Left renal cortex interstitium (tissue), 4 donors: ENCODE measurements at places on chromosomes 2 and 18.

GRCh38 chr2:114579542-114579941 is 137.1 kb downstream of the DPP10 start:
- DNase-seq = no peak

- DNase-seq = no peak
Measured at GRCh38 chr18:52409727-52410126, 69.7 kb downstream of the DCC start.

- DNase-seq = no peak
Measured at GRCh38 chr2:166550923-166551322, 56.9 kb upstream of the SCN7A start.

GRCh38 chr2:48398285-48399002 is 131.5 kb upstream of the STON1 start:
- no peak for DNase-seq

- peak; percentile 59 for DNase-seq
Measured at GRCh38 chr2:68250652-68251186, 1.6 kb downstream of the PPP3R1 start.

- no peak for DNase-seq
Measured at GRCh38 chr2:174756743-174757142, 7.5 kb downstream of the CHRNA1 start.

GRCh38 chr2:39981883-39982311 is 202.8 kb upstream of the THUMPD2 start:
- DNase-seq = no peak

GRCh38 chr18:73151086-73151485 is 283.3 kb upstream of the NETO1 start:
- no peak for DNase-seq

- DNase-seq = no peak
Measured at GRCh38 chr2:189261431-189261841, 81.9 kb upstream of the COL5A2 start.

- no peak for DNase-seq
Measured at GRCh38 chr2:96841701-96842495, 1.9 kb downstream of the ANKRD23 start.

DNA sequence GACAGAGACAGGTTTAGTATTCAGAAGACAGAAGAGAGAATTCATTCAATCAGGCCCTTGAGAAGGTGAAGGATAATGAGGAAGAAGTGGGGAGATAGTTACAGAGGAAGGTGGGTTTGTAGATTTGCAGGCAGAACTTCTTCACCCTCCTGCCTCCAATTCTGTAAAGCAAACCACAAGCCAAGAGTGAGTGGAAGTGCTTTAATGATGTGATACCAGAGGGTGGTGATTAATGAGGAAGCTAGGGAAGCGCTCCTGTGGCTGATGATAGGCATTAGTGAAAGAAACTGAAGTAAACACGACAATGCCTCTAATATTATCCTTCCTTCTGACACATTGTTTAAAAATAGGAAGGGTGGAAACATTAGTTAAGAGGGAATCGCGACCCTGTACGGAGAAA is 78.2 kb downstream of the CAPN13 start:
- DNase-seq = no peak

GRCh38 chr2:201447086-201447485 is 4.2 kb downstream of the TRAK2 start:
- no peak for DNase-seq

DNA sequence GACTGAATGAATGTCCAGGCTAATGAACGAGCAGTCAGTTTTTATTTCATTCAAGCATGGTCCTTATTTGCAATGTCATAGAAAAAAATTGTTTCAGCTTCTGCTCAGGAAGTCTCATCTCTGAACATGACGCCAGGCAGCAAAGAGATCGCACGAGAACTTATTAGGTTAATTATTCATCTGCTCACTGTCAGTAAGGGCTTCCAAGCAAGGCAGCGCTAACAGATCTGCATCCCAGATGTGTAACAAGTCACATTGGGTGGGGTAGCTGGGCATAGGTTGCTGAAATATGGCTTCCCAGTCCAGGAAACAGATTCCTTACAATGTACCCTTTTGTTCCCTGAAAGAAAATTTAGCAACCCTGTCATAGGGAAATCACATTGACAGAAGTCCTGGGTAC is 63.5 kb downstream of the ANKRD44 start:
- DNase-seq = no peak

DNA sequence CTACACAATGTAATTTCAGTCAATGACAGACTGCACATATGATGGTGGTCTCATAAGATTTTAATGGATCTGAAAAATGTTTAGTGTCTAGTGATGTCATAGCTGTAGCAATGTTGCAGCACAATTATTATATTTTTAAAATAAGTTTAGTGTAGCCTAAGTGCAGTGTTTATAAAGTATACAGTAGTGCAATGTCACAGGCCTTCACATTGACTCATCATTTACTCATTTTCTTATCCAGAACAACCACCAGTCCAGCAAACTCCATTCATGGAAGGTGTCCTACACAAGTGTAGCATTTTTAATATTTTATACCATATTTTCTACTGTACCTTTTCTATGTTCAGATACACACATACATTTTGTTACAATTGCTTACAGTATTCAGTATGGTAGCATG is 663.1 kb downstream of the ERBB4 start:
- DNase-seq = no peak

DNA sequence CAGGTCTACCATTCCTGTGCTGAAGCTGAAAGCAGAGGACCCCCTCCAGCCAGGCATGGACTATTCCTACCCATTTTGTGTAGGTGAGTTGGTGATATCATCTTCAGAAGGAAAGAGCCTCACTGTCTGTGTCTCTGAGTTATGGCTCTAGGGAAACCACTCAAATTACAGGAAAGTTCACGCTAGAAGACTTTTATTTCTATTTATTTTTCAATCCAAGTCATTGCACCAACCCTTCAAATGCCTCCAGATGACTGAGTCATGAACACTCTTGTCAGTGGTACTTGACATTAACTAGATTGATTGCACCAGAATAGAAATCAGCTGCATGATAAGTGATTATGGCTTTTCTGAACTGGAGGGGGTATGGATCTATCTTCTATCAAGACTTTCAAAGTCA is 338.4 kb downstream of the MBD2 start:
- DNase-seq = no peak

DNA sequence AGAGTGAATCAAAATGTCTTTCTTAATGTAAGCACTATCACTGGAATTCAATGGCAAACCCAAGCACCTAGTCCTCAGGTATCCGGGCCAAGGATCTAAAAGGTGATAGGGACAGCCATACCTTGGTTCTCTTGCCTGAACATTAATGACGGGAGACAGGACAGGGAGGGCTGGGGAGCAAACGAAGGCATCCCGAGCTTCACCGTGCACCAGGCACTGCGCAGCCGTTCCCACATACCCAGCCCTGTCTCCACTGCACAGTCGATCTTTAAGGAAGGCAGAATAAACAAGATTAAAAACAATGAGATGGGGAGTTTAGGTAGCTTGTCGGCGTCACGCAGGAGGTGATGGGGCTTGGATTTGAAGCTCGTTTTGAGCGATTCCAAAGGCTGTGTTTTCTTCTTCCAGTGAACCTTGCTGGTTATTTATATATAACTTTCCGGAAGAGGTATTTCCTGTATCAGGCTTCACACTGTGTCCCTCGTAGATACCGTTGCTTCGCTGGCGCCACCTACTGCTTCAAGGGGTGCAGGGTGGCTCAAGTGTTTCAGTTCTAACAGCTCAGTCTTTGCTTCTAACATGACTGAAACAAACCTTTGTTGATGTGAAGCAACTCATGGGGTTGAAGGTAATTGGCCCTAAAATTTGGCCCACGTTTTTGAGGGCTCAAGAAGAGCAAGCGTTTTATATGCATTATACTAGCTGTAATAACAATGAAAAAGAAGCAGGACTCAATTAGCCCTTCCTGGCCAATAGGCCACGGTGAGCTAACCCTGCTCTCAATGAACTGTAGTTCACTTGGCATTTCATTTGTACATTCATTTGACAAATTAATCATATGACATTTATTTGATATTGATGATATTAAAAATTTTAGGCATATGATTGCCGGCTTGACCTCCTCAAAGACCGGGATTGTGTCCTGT is 77.4 kb downstream of the DCDC2C start:
- no peak for DNase-seq

DNA sequence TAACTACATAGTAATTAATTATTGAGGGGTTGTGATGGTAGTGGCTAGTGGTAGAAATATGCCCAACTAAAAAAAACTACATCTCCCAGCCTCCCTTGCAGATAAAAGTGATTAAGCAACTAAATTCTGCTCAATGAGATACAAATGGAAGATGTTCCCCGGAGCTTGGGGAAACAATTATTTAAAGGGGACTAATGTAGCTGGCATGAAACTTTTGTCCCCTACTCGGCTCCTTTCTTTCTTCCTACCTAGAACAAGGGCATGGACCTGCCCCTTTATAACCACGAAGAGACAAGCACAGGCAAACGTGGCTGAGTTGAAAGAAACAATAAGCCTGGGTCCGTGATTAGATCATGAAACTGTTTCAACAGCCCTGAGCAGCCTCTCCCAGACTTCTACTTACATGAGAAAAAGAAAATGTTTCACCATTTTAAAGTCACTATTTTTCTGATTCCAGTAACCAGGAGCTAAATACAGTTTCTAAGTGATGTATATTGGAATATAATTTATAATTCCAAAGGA is 236.9 kb downstream of the SCG2 start:
- DNase-seq = no peak

- no peak for DNase-seq
Measured at GRCh38 chr18:50992351-50992762, 24.5 kb downstream of the ELAC1 start.

GRCh38 chr18:37499913-37500312 is 65.7 kb downstream of the CELF4 start:
- no peak for DNase-seq

GRCh38 chr18:26479681-26480079 is 68.7 kb downstream of the KCTD1 start:
- peak; percentile 46 for DNase-seq

DNA sequence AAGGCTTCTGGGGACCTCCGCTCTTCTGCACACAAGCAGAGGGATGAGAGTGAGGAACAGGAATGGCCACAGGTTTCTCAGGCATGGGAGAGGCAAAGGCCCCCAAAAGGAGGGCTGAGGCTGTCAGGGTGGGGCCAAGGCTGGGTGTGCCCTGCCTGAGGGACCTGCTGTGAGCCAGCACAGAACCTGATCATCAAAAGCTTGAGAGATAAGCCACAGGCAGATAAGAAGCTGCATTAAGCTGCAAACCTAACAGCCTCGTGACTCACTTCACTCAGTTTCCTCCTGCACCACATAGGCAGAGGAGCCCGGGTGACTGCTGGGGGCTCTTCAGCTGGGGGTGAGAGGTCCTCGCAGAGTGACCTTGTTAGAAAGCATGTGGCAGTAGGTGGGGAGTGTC is 64.5 kb upstream of the LAPTM4A start:
- no peak for DNase-seq

DNA sequence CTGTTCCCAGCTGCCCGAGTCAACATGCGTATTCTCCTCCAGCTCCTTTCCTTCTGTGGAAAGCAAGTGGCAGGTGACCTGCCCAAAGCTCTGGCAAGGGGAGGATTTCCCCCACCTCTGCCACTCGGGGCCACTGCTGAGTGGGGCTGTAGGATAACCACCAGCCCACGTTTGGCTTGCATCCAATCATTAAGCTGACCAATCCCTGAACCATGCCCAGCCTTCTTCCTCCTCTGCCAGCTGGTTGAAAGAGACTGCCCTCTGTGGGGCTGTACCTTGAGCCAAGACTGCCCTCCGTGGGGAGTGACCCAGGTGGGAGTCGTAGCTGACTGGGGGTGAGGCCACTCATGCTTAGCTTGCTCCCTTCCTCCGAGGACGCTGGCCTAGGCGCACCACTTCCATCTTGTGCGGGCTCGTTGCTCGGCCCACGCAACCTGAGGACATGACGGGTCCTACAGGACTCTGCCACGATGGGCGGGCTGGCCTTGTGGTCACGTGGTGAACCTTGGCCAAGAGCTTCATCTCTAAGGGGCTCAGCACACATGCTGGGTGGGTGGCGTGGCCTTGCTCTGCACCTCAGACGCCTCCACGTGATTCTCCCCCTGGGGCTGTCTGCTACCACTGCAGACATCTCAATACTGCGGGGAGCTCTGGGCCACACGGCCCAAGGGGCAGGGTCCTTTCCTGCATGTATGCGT is 112.1 kb downstream of the NDUFA10 start:
- DNase-seq = no peak

DNA sequence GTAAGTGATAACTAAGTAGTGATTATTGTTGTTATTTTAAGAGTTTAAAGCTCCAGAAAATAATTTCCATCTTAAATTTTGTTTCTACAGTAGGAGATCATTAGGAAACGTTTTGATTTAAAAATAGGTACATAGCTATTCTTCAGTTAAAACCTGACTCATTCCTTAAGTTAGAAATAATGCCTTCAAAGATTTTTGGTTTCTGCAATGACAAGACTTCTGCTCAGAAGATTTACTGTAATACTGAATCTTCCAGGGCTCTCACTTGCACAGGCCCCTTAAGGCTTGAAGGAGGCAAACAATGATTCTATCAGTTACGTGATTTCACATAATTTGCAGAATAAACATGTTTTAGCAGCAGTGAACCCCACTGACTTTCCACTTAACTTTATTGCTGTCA is 333.7 kb downstream of the RAD51AP2 start:
- no peak for DNase-seq

DNA sequence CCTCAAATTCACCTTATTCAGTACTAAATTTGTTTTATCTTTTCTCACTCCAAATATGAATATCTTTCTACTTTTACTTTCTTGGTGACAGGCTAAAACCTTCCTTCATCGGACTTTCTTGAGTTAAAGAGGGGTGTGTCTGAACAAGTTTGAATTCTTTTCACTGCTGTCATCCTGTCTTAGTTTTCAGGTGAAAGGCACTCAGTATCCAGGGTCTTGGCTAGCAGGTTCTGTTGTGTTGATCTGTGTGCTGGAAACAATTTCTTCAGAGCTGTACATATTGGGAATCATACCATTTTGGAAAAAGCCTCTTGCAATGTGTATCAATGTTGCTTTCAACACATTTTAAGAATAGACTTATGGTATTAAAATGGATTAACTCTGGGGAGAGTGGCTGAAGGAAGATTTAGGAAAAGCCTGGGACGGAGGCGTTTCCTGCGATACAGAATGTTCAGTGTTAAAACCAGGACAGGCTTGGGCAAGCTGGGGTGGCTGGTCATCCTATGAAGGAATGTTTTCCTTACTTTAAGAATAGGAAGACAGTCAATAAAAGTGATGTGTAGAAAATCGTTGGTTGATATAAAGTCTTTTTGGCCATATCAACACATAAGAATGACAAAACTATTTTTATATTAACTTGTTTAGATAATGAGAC is 350.7 kb upstream of the SPRED2 start:
- no peak for DNase-seq

DNA sequence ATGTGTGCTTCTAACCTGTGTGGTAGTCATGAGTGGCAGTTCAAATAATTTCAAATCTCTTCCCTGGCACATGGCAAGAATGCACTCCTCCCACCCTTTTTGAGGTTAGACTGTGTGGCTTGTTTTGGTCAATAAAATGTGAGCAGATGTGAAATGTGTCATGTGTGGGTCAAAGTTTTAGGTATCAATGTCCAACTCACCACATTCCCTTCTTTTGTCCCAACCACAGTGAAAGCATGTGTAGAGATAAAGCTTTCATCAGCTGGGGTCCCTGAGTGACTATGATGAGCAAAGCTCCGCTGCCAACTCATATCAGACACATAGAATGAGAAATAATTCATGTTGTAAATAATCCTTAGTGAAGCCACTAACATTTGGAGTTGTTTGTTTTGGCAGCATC is 118.2 kb downstream of the PAX3 start:
- DNase-seq = no peak
